ENCODE measurements at places on chromosomes 7 and 10. TPM values are rescaled to one million over a fixed set of nuclear protein-coding genes. Genes with fewer than 3 reads are reported as not detected.

NCF1 gene
- total RNA-seq: 0.18 TPM

AKR1C1 gene
- total RNA-seq: 5.5 TPM

NOS3 gene
- total RNA-seq: 19.7 TPM

RELN gene
- 46.9 TPM for total RNA-seq

NEUROG3 gene
- total RNA-seq: not detected

- no peak for DNase-seq
These were observed 218.2 kb upstream of the IMMP2L start for GRCh38 chr7:111780527-111780926.

- no peak for DNase-seq
These were observed 138.2 kb upstream of the ADO start for GRCh38 chr10:62666275-62666674.

DNA sequence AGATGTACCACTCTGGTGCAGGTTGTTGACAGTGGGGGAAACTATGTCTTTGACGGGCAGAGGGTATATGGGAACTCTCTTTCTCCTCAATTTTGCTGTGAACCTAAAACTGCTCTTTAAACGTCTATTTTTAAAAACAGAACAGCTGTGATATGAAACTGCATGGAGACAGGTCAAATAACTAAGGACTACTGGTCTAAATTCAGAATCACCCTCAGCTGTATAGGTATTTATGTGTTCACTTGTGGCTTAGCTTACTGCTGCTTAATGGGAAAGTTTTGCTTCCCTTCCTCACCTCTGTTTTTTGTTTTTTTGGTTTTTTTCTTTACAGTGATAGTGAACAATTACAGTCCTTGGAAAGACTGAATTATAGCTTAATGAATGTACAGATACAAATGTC, 86.9 kb upstream of the STRIP2 start:
- DNase-seq: no peak

GRCh38 chr7:158356454-158356853, 231.2 kb downstream of the PTPRN2 start:
- DNase-seq: no peak

GRCh38 chr7:25383402-25383801, 155.1 kb upstream of the NPVF start:
- no peak for DNase-seq

GRCh38 chr7:143331179-143331801, 15.4 kb downstream of the CLCN1 start:
- peak; percentile 80 for DNase-seq

DNA sequence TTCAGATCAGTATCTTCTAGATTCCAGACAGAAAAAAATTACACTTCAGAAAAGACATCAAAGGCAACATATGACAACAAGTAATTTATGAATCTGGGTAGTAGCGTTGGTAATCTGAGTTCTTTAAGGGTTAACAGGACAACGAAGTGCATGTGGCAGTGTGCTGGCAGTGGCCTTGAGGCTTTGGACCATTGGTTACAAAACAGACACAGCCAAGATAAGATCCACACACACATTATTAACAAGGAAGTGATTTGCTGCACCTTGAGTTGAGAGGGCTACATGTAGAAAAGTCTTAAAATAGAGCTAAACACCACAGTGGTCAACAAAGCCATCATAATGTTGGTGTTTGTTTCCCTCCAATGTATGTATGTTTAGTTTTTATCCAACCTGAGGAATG, 40.6 kb downstream of the AKR1D1 start:
- DNase-seq: no peak

All from cardiac muscle cell (in vitro differentiated cells and primary cell).